8988T (cell line): ENCODE measurements at places on chromosomes 7 and 10.

DNA sequence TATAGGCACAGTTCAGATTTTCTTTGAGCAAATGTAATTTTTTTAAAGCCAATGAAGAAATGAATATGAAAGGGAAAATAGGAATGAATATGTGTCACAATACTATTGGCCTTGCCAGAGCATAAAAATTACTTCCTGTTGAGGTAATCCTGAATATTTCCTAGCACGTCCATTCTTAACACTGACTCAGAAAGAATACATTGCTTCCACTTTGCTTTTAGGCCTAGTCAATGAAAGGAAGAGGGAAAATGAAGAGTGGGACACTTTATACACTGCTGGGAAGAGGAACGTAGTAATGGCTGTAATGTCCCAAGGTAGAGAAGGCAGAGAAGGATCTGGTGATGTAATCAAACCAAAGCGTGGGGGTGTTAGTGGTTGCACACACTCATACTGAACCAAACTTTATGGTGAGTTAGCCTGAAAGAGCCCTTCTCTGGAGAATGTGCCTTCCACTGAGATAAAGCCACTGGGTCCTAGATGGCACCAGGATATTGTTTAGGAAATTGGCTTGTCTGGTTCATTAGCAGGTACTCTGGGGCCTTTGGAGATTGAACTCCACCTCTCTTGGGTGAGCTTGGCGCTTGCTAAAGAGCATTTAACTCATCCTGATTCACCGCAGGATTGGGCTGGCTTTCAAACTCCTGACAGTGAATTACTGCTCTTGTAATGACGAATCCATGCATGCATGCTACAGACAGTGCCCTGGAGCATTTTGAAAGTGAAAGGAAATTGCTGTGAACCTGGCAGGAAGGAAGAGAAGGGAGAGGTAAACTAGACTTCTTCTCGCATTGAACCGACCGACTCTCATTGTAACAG, 254.9 kb downstream of the KIAA1217 start:
- DNase-seq: no peak

DNA sequence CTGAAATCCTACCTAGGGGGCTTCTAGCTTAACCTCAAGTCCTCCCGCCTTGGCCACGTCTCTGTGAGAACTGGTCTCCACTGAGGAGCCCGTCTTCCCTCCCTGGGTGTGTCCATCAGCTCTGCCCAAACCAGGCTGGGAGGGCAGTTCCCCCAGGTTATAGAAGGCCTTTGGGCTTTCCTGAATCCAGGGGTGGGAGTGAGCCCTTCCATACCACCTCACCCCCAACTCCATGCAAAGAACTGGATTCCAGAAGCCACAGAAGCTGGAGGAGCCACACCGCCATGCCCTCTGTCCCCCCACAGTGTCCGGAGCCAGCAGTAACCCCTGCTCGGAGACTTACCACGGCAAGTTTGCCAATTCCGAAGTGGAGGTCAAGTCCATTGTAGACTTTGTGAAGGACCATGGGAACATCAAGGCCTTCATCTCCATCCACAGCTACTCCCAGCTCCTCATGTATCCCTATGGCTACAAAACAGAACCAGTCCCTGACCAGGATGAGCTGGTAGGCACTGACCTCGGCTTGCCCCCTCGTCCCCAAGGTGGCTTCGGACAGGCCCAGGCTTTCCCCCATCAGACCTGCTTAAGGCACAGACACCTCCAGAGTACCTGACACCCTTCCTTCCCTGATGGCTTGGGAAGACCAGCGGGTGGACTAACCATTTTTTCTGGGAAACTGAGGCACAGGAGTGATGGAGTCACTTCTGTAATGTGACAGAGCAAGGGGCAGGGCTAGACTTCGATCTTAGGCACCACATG, 4.7 kb downstream of the CPA1 start:
- DNase-seq: no peak

DNA sequence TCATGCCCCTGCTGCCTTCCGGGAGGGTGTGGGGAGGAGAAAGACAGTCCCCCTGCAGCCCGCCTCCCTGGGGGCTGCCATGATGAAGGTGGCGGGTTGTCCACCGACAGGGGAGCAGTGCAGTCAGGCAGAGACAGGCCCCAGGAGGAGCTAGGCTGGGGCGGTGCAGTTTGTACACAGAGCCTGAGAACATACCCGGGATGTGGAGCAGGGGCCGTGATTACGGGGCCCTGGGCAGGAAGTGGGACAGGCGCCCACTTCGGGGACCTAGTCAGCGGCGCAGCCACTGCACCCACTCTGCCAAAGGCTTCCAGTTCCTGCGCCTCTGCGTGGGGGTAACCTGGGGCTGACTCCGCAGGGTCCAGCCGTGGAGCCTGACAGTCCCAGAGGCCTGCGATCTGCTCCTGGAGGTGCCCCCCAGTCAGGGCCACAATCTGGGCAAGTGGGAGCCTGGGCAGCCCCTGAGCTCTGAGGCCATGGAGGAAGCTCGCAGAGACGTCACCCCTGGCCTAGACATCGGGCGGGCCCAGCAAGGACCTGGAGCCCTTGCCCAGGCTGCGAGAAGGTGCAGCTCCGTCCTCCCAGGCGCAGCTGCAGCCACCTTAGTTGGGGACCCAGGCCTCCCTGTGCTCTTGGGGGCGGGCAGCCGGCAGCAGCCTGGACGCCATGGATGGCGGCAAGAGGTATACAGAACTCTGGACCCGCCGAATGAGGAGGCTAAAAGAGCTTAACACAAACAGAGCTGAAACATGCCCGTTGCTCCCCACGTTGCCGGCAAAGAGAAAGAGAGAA, 1356.8 kb downstream of the XPNPEP1 start:
- no peak for DNase-seq

GRCh38 chr10:90042075-90042474, 340.7 kb downstream of the KIF20B start:
- no peak for DNase-seq

- no peak for DNase-seq
Measured at GRCh38 chr7:36951257-36951697, 227.0 kb upstream of the AOAH start.

DNA sequence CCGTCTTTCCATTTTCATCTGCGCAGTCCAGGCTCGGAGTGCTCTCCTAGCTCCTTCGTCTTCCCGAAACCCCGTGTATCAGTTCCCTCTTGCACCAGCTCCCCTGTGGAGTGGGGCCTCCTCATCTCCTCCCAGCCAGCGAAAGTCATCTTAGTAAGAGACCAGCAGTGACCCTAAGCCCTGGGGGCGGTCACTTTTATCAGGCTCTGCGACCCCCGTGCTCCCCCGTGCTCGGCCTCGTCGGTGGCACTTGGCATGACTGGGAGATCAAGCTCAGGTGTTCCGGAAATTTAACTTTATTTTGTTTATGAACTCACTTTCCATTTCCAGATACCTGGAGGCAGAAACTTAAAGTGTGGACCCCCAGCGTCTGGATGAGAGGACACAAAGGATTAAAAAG, 574 bp upstream of the ECHDC3 start:
- no peak for DNase-seq

- DNase-seq: no peak
Measured at GRCh38 chr10:70348228-70348850, 34.1 kb downstream of the LRRC20 start.

GRCh38 chr7:87369216-87369615, 23.8 kb downstream of the CROT start:
- DNase-seq: no peak

DNA sequence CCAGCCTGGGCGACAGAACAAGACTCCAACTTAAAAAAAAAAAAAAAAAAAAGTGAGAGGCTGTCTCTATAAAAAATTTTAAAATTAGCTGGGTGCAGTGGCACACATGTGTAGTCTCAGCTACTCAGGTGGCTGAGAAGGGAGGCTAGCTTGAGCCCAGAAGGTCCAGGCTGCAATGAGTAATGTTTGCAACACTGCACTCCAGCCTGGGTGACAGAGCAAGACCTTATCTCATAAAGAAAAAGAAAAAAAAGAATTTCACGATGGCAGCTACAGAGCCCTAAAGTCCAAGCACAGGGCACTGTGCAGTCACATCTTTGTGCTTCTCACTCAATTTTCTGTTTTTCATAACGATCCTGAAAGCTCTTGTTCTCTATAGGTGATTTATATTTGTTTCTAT, 209.5 kb upstream of the KCTD7 start:
- no peak for DNase-seq

- no peak for DNase-seq
Measured at GRCh38 chr7:47677664-47678063, 95.8 kb upstream of the TNS3 start.

GRCh38 chr10:118669835-118670234, 74.4 kb upstream of the PRLHR start:
- no peak for DNase-seq

DNA sequence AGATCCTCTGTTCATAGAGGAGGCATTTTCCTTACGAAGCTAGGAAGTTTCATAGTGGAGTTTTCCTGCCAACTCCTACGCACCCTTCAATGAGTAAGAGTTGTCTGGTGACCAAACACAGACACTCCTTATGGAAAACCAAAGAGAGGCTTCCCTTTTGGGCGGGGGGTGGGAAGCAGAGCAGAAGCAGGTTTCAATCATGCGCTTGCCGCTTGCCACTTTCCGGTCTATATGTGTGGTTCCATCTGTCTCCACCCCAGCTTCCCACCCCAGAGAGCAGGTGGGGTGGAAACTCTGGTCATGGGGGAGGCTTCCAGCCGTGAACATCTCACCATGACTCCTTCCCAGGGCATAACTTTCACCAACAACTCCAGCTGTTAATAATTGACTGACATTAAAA, 68.8 kb upstream of the GRB10 start:
- no peak for DNase-seq

- DNase-seq: no peak
Measured at GRCh38 chr10:100886091-100886490, 26.7 kb upstream of the SLF2 start.

DNA sequence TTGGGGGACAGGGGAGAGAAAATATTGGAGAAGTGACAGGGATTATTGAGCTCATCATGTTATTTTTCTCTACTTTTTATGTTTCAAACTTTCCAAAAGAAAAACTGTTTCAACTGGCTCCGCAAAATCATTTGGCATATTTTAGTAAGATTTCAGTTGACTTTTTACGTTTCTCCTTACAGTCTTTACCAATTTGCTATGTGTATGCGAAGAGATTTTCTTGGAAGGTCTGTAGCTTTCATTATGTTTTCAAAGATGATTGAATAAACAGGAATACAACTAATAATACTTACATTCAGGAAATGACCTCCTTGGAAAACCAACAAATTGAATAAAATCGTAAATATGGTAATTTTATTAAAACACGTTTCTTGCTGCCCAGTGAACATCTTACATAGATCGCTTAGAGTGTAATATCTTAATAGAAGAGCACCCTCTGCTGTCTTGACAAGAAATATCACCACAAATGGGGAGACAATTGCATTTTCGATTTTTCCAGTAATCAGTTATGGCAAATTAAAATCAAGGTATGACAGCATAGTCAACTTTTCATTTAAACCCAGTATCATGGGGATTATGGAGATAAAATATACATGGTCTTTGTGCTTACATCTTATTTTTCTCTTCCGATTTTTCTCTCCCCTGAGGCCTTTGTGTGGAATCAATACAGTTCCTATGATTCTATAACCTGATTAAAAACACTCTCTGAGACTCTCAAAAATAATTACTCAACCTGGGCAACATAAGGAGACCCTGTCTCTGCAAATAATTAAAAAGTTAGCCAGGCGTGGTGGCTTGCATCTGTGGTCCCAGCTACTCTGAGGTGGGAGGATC, 43.1 kb downstream of the MBL2 start:
- no peak for DNase-seq

DNA sequence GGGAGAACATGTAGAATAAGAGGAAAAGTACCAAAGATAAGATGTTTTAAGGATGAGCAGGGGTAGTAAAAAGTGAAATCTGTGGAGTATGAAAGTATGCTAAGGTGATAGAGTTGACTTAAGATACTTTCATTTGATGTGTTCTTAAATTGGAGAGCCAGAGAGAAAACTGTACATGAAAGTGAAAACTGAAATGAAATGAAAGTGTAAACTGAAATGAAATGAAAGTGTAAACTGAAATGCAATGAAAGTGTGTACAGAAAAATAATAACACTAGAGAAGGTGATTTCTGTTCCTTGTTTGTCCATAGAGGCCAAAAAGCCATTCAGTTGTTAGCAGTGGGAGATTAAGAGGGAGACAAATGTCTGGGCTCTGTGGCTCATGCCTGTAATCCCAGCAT, 17.5 kb downstream of the AHR start:
- DNase-seq: no peak

DNA sequence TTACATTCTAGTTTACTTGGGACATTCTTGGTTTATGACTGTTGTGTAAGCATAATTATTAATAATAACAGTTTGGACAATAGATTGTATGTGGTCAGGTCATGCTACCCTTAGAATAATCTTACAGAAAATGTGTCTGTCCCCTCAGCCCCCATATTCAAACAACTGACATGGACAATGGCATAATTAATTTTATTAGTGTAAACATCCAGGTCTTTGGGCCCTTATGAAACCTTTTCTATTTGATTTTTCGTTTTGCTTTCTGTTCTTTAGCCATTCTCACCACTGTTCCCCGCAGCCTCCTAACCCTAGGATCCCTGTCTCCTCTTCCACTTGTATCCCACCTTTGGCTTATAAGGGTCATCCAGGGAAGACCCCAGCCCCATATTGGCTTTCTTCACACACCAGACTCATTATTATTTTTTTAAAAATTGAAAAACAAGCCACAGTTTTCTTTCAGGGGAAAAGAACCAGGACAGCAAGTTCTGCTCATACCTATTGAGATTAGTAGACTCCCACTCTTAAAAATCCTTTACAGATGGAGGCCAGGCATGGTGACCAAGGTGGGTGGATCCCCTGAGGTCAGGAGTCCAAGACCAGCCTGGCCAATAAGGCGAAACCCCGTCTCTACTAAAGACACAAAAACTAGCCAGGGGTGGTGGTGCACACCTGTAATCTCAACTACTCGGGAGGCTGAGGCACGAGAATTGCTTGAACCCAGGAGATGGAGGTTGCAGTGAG, 11.5 kb downstream of the VIM start:
- DNase-seq: no peak

- no peak for DNase-seq
Measured at GRCh38 chr7:20189852-20190251, 27.3 kb downstream of the MACC1 start.

- DNase-seq: no peak
Measured at GRCh38 chr10:36026081-36026480, 384.0 kb upstream of the FZD8 start.
